ENCODE measurements at places on chromosomes 2 and 18.

DNA sequence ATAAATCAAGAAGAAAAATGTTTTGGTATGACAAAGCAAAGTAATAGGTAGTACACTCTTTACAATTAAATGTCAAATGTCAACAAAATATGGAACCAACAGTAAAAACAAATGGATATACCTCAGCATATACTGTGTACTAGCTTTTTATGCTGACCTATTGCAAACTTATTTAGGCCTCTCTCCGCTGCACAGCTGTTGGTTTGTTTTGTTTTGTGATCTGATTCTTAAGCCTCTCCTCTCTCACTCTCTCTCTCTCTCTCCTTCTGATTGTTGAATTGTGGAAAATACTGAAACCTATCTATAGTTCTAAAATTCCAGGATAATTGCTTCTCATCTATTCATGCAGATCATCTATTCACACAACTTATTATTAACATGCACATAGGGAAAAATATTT, 154.9 kb upstream of the ARHGAP28 start:
- DNase-seq = no peak

GRCh38 chr2:61114147-61114546, 47.8 kb upstream of the C2orf74 start:
- no peak for DNase-seq

- DNase-seq = no peak
Measured at GRCh38 chr2:65813631-65814173, 381.3 kb upstream of the SPRED2 start.

DNA sequence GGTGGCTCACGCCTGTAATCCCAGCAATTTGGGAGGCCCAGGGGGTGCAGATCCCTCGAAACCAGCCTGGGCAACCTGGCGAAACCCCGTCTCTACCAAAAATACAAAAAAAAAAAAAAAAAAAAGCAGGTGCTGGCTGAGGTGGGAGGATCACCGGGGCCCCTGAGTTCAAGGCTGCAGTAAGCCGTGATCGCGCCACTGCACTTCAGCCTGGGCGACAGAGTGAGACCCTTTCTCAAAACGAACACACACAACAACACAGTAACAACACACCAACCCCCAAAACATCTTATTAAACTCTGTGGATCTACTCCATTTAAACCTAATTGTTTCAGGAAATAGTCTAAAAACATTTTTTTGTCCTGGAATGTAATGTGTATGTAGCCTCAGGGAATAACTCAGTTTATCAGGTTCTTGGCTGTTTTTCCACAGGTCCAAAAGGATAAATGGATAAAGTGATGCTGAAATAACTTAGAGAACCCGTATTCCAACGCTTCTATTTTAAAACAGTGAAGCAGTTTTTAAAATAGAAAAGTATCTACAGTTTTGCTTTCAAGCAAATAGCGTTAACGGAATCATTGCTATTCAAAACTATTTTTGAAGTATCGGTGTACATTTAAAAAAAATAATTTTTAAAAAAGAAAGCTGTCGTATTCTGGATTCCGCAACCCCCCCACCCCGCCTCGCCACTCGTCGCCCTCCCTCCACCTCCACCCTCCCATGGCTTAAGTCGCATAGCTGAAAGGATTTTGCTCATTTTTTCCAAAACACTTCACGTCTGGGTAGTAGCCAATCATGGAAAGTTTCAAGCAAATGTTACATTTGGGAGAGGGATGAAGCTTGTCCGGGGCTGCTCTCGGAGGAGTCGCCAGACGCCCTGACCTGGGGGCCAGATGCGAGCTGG, 895 bp upstream of the GLS start:
- DNase-seq = no peak

DNA sequence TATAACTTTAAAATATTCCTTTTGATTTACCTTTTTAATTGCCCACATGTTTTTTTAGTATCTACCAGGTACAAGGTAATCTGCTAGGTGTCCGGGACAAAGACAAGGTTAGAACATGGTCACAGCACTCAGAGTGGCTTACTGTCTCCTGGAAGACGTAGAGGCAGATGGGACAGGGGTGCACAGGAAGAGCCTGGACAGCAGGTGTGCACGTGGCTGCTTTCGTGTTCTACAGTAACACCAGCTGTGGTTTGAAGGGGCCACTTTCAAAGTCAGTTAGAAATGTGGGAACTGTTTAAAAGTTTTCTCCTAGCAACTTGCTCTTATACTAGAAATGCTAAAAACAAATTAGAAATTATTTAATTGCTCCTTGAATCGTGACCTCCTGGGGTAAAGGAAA, 102.9 kb upstream of the ALPP start:
- no peak for DNase-seq
